ENCODE measurements at places on chromosomes 6 and 20.

- no peak for DNase-seq
Observed at GRCh38 chr6:24838994-24839393, 40.3 kb upstream of the ARMH2 start.

GRCh38 chr20:34541264-34541901 is 17.1 kb upstream of the MAP1LC3A start:
- DNase-seq = no peak

DNA sequence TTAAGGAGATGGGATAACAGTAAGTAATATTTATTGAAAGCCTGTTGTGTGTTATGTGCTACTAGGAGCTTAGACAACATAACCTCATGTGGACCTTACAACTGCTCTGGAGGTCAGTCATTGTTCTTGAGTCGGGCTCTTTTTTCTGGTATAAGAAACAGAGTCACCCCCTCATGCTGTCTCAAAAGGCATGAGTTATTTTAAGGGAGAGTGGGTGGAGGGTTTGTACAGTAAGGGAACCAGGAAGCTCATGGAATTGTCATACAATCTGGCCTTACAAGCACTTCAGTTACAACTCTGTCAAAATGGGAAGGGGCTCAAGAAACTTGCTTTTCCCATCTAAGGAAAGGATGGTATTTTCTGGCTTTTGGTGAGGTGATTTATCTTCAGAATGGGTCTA is 16.5 kb upstream of the DSE start:
- no peak for DNase-seq

DNA sequence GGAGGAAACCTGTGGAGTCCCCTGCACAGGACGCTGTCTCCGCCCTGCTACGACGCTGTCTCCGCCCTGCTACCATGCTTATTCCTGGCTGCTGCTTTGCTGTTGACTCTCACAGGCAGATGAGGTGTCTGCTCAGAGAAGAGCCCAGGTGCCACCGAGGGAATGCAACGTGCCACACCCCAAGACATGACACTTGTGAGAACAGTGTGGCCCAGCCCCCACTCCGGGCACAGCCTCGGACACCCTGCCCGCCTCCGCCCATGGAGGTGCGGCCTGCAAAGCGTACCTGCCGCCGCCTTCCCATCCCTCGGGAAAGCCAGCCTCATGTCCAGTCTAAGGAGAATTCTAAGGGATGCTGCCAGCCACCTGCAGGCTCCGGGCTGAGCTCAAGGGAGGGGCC is 15.6 kb upstream of the MRGBP start:
- no peak for DNase-seq

- no peak for DNase-seq
Observed at GRCh38 chr20:44142413-44142812, 44.6 kb downstream of the JPH2 start.

DNA sequence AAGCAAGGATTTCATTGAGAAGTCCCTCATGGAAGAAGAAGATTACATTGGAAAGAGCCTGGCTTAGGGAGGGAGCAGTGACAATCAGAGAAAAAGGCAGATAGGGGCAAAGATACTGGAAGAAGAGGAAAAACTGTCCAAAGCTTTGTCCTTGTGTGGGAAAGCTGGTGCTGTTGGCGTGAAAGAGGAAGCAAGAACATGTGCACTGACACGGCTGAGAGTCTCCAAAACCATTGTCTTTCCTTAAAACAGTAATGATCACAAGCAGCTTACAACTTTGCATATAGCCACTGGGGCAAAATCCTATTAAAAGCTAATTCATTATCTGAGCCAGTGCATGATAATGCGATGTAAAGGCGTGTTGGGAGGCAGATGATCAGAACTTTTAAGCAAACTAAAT is 85.1 kb upstream of the ESR1 start:
- DNase-seq = no peak

- DNase-seq = no peak
Observed at GRCh38 chr6:30591008-30591407, 19.8 kb downstream of the ABCF1 start.

DNA sequence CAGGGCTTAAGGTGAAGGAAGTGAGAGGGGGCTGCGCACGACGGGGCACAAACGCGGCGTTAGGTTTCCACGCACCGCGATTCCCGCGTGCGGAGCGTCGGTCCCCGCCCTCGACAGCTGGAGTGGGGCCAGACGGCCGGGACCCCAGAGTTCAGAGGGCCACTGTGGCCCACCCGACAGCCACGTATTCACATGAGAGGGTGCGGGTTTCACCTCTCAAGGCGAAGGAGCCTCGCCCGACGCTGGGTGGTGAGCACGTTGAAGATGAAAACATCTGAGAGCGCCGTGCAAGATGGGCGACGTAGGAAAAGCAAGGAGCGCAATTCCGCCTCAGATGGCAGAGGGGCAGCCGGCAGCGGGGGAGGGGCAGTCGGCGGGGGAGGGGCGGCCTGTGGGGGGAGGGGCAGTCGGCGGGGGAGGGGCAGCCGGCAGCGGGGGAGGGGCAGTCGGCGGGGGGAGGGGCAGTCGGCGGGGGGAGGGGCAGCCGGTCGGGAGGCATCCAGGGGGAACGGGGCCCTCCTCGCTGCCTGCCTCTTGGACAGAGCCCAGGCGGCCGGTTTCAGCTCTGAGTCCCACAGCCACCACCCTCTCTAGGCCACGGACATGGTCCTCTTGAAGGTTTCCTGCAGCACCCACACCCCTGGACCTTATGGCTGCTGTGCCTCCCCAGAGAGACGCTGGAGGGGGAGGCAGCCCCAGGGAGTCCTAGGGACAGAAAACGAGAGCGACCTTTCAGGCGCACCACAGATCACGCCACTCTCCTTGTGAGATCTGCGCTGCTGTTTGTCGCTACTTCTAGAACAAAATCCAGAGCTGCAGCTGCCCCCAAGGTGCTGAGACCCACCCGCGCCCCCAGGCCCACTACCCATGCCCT is 113.7 kb downstream of the DLL1 start:
- peak; percentile 19 for DNase-seq

GRCh38 chr20:33983371-33983770 is 10.3 kb upstream of the RALY start:
- no peak for DNase-seq

GRCh38 chr6:37850260-37850659 is 30.7 kb downstream of the ZFAND3 start:
- no peak for DNase-seq

DNA sequence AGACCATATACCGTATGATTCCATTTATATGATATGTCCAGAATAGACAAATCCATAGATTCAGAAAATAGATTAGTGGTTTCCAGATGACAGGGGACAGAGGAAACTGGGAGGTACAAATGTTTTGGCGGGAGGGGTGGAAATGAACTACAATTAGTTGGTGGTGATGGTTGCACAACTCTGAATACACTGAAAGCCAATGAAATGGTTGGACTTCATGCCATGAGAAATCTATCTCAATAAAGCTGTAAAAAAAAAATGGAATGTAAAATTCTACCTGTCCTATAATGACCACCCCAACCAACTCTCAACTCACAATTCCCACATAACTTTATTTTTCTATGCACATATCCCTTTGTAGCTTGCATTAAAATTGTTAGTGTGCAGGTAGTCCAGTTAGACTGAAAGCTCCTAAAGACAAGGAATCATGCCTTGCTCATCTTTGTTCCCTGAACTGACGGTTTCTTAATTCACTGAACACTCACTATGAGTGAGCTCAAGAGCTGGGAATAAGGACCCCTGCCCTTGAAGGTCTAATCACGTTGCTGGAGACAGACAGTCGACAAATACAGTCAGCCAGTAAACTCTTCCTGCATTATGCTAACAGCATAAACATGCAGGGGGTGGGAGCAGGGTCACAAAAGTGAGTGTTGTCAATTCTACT is 1.4 kb downstream of the DCDC2 start:
- DNase-seq = no peak

DNA sequence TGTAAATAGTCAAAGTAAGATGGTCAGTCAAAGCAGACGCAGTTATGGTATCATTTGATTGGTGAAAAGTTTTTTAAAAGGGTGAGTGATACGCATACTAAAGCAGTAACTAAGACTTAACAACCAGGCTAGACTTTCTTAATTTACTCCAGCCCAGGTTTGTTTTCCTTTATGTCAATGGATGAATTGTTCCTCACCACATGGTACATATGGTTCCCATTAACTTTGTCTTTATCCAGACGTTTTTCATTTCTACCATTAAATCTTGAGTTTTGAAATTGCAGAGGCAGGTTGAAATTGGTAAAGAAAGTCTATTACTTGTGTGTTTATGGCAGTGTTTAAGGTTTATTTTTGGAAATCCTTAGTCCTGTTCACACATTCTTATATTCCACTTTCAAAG is 98.5 kb upstream of the SCGN start:
- DNase-seq = no peak

DNA sequence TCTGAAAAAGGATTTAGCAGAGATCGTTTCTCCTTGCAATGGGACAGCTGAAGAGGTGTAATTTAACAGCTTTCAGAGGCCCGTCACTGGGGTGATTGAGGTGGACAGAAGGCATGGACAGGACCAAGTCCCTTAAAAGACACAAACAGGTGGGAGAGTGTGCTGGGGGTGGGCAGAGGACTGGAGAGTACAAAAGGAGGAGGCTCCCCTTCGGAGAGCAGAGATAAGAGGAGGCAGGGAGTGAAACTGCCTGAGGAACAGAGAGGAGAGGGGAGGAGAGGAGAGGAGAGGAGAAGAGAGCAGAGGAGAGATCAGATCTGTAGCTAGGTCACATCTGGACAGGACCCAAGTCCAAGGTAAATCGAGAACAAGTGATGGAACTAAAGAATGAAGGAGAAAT is 48.6 kb upstream of the PKHD1 start:
- no peak for DNase-seq

GRCh38 chr6:143098054-143098671 is 37.5 kb downstream of the AIG1 start:
- DNase-seq = no peak

GRCh38 chr20:48898210-48898609 is 23.3 kb upstream of the ARFGEF2 start:
- no peak for DNase-seq

- DNase-seq = no peak
Observed at GRCh38 chr6:30770592-30770991, 26.2 kb upstream of the IER3 start.

- no peak for DNase-seq
Observed at GRCh38 chr6:5869261-5869660, 137.5 kb downstream of the NRN1 start.

GRCh38 chr6:155962276-155962675 is 506.6 kb upstream of the NOX3 start:
- DNase-seq = no peak

- no peak for DNase-seq
Observed at GRCh38 chr6:52077961-52078625, 9.3 kb downstream of the PKHD1 start.

- DNase-seq = no peak
Observed at GRCh38 chr6:170062915-170063241, 228.0 kb downstream of the DLL1 start.

GRCh38 chr6:169800668-169801395 is 49.4 kb downstream of the ERMARD start:
- DNase-seq = peak; percentile 52

DNA sequence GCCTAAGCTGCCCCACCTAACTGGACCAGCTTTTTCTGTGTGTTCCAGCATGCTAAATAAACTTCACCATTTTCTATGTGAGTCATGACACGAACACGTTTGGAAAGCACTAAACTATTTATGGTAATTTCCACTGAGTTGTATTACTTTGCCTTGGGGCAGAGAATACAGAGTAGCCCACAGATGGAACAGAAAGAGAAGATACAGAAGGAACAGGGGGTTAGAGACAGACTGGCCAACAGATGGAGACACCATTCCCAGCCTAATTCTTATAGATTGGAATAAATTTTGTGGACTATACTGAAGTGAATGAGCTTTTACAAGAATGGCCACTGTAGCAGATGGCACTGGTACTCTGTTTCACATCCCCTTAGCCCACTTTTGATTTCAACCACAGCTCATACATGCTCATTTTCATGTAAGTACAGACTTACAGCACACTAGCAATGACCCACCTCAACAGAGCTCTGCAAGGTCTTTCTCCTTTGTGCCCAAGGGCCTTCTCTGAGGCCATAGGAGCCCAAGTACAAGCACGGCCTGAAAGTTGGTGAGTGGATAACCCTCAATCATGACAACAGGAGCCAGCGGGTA is 13.1 kb upstream of the NT5DC1 start:
- no peak for DNase-seq

GRCh38 chr6:129448965-129449364 is 261.0 kb downstream of the ARHGAP18 start:
- DNase-seq = no peak

DNA sequence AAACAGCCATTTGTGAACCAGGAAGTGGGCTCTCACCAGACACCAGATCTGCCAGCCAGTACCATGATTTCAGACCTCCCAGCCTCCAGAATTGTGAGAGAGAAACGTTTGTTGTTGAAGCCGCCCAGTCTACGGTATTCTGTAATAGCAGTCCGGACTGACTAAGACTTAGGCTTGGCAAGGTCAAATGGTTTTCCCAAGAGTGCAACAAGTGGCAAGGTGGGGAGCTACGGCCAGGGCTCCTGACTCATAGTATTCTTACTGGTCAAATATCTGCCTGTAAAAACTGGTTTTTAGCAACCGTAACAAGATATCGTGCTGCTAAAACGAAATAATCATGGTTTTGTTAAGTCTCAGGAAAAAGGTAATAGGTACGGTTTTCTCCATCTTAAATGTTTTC is 37.8 kb downstream of the MCUR1 start:
- no peak for DNase-seq

GRCh38 chr6:145309842-145310535 is 425.3 kb downstream of the EPM2A start:
- no peak for DNase-seq

DNA sequence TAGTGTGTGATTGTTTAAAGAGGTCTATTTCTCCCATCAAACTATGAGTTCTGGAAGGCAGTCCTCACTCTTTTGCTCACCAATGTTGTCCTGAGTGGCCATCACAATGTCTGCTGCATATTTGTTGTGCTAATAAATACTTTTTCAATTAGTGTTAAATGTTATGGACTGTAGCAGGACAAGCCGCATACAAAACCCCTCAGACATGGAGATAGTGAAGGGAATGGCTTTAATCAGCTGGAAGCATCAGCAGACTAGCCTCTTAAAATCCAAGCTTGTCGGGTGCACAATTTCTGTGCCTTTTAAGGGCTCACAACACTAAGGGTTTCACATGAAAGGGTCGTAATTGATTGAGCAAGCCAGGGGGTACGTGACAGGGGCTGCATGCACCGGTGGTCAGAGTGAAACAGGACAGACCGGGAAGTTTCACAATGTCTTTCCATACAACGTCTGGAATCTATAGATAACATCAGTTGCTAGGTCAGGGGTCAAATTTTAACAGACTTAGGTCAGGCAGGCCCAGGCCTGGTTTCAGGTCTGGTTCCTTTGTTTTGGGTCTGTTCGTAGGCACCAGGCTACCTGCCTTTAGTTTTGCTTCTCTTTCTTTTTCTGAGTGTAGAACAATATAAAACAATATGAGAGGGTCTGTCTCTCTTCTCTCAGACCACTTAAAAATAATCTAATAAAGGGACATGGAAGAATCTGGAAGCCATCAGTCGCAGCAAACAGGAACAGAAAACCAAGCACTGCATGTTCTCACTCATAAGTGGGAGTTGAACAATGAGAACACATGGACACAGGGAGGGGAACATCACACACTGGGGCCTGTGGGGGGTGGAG is 327.6 kb upstream of the HTR1E start:
- no peak for DNase-seq

GRCh38 chr20:2822073-2822472 is 5.9 kb downstream of the TMEM239 start:
- DNase-seq = no peak

GRCh38 chr6:87054143-87054833 is 40.6 kb downstream of the CGA start:
- no peak for DNase-seq

All from A549 (cell line).